Right hindlimb (tissue), 1 donor: ENCODE measurements at places on chromosomes 6 and 20.

DNA sequence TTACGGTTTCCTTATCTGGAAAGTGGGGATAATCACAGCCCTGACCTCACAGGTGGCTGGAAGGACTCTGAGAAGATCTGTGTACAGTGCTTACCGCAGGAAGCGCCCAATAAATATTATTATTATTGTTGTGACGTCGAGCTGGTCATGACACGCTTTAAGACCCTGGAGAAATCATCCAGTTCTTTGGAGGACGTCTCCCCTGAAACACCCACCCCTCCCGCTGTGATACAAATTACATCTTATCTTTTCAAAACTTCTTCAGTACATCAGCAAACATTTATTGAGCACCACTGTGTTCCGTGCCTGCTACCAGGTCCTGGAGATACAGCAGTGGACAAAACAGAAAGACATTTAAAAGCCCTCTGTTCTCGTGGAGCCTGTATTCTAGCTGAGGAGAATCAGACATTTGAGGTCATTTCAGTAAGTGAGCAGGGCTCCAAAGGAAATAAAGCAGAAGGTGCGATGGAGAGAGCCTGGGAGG lies 118.7 kb downstream of the CEBPB start:
- DNase-seq = no peak

DNA sequence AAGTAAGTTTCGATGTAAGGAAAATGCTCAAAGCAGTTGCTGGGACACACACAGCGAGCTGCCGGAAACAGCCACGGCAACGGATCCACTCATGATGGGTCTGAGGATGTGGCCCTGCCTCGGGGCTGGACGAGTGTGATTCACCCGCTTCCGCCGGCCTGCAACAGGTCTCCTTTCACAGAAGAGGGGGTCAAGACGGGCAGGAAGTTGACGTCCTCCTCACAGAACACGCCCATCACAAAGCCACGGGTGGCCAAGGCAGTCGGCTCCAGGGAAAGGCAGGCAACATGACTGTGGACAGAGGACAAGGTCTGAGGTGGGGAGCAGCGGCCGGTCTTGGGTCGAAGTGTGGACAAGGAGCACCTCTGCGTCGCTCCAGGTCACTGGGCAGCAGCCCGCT lies 29.9 kb upstream of the SMOC2 start:
- no peak for DNase-seq

DNA sequence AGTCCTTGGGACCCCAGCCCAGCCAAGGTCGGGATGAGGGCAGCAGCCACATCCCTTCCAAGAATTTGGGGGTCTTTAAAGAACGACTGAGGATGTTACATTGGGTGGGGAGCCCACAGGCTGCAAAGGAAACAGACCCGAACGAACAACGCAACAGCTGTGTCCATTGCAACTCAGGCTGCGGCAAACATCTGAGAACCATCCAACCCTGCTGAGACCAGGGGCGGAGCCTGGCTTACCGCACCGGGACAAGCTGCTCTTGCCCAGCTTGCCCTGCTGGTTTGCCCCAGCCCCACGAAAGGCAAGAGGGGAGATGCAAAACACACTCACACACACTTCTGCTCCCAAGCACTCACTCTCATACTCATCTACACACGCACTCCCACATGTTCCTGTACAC lies 21.5 kb upstream of the TAF4 start:
- DNase-seq = no peak

DNA sequence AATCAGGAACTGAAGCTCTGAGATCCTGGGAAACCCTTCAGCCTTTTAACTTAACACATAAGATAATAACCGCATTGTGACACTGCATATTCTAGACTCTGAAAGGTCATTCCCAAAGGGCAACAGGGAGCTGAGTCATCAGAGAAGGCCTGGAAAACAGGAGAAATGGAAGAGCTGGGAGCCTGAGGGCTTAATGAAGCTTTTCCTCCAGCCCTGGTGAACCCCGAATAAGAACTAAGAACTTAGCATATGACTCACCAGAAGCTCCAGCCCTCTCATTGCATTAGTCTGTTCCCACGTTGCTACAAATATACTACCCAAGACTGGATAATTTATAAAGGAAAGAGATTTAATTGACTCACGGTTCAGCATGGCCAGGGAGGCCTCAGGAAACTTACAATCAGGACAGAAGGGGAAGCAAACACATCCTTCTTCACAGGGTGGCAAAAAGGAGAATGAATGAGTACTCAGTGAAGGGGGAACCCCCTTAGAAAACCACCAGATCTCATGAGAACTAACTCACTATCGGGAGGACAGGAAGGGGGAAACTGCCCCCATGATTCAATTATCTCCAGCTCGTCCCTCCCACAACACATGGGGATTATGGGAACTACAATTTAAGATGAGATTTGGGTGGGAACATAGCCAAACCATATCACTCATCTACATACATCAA lies 648.5 kb downstream of the TFAP2A start:
- DNase-seq = no peak

DNA sequence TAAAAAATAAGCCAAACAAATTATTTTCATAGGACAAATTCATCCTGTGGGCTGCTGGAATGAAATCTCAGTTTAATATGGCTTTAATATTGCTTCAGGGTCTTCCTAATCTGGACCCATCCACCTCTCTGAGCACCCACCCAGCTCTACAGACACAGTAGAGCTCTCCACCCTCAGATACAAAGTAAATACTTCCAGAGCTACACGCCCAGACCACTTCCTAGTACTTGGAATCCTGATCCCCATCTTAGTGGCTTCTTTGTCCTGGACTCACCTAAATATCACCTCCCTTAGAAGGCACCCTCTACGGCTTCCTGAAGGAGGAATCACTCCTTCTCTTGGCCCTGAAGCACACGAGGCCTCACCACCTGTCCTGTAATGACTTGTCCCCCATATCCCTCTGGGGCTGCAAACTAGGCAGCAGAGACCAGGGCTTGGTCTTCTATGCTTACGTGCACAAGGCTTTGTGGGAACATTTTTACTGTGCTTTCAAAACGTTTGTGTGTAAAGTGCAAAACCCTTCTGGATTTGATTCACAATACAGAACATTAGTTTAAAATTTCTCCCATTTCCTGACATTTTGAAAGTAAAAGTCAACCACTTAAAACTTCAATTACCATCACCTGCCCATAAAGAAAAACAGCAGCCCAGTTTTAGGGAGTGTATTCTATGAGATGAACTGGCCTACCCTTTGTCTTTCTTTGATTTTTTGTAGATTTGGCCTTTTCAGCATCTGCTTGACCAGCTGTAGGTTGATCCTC lies 2.4 kb downstream of the CTCFL start:
- no peak for DNase-seq

GRCh38 chr20:39668038-39668437 lies 705.9 kb downstream of the DHX35 start:
- DNase-seq = no peak

GRCh38 chr6:161151660-161152526 lies 122.0 kb downstream of the AGPAT4 start:
- no peak for DNase-seq

- DNase-seq = no peak
Measured at GRCh38 chr6:68040312-68040778, 594.7 kb upstream of the ADGRB3 start.

GRCh38 chr6:90907931-90908655 lies 321.2 kb upstream of the MAP3K7 start:
- DNase-seq = no peak

GRCh38 chr6:132604635-132605152 lies 15.2 kb upstream of the TAAR5 start:
- no peak for DNase-seq

- no peak for DNase-seq
Measured at GRCh38 chr6:134880487-134881190, 69.3 kb downstream of the ALDH8A1 start.

- DNase-seq = peak; percentile 85
Measured at GRCh38 chr6:43771210-43771857, 1.3 kb downstream of the VEGFA start.

DNA sequence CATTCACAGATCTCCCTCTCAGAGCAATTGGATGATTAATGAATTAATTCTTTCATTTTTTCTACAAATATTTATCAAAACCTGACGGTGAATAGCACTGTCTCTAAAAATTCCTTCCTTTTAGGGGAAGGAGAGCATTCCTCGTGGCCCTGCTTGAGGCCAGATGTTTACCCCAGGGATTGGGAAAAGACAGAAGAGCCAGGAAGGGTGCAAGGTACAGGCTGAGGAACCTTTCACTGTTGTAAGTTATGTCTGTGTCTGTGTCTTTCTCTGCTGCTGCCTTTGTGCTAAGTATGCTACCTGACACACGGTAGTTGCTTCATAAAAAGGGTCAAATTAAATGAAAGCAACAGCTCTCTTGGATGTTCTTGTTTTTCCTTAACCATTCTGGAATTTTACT lies 27.4 kb upstream of the CCN2 start:
- no peak for DNase-seq

- DNase-seq = no peak
Measured at GRCh38 chr6:34585512-34586061, 29.5 kb upstream of the SPDEF start.

DNA sequence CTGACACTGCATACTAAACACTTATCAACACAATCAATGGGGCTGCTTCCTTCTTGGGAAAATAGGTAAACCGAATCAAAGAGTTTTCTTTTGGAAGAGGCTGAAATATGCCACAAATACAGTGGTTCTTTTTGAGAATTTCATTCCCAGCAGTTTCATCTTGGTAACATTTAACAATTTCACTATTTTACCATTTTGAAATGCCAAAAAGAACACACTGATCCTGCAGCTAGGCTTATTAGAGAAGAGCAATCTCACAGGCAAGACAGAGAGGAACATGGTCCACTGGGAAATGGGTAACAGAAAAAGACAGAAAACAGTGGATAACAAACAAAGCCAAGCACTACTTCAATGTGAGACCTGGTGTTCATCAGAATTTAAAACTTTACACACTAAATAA lies 2.5 kb downstream of the CNR1 start:
- no peak for DNase-seq

DNA sequence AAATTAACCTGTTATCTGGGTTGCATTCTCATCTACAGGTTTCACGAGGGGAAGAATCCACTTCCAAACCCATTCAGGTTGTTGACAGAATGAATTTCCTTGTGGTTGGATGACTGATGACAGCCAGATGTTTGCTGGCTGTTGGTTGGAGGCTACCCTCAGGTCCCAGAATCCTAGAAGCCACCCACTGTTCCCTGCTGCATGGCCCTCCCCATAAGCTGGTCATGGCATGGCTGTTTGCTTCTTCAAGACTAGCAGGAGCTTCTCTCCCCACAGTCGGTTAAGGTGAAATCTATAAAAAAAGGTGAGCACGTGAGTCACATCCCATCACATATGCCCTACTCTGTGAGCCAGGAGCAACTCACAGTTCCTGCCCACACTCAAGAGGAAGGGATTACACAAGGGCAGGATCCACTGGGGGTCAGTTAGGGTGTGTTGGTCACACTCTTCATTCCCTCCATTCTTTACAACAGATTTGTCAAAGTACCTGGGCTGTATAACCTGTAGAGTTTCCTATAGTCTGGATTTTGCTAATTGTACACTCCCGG lies 19.5 kb upstream of the RPS10 start:
- no peak for DNase-seq

GRCh38 chr6:118320652-118321051 lies 227.4 kb upstream of the PLN start:
- no peak for DNase-seq

- no peak for DNase-seq
Measured at GRCh38 chr6:88445188-88445965, 279.2 kb upstream of the CNR1 start.

DNA sequence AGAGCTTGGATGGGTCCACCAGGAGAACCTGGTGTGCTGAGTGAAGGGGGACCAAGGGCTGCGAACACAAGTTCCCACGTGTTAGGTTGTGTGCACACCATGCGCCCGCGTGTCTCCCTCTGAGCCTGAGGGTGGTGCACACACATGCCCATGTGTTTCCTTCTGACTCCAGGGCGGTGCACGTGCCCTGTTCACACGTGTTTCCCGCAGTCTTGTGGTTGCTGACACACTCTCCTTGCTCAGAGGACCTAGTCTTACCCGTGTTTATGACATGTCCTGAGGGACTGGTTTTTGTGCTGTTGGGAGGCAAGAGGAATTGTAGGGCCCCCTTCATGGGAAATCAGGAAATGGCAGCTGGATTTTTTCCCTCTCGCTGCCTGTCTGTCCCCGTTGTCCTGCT lies 36.3 kb upstream of the PCMTD2 start:
- no peak for DNase-seq

GRCh38 chr6:6039946-6040509 lies 33.3 kb upstream of the NRN1 start:
- DNase-seq = no peak
